Mesothelial cell of epicardium (in vitro differentiated cells): ENCODE measurements at places on chromosomes 16 and 17.

DNA sequence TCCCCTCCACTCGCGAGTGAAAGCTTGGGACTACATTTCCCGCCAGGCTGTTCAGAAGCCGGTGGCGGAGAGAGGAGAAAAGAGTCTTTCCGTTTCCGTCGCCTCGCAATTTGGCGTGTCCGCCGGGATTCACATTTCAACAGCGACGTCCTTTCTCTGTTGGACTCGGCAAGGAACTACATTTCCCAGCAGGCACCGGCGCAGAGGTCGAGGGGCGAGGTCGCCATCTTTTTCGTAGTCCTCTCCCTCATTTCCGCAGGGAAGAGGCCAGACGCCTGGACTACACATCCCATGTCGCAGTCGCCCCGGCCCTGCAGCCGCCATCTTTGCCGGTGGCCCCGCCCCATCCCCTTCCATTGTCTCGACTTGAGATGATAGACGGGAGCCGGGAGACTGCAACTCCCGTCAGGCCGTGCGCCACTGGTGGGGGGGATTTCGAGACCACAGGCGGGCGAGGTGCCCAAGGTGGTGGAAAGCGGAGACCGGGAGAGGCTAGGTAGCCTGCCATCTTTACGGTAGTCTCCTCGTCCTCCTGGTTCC is 882 bp upstream of the FBXL19 start:
- DNase-seq: peak; percentile 100

GRCh38 chr16:8258523-8258922 is 331.8 kb downstream of the TMEM114 start:
- no peak for DNase-seq

- no peak for DNase-seq
Observed at GRCh38 chr17:4980644-4981216, 6.7 kb downstream of the CAMTA2 start.

DNA sequence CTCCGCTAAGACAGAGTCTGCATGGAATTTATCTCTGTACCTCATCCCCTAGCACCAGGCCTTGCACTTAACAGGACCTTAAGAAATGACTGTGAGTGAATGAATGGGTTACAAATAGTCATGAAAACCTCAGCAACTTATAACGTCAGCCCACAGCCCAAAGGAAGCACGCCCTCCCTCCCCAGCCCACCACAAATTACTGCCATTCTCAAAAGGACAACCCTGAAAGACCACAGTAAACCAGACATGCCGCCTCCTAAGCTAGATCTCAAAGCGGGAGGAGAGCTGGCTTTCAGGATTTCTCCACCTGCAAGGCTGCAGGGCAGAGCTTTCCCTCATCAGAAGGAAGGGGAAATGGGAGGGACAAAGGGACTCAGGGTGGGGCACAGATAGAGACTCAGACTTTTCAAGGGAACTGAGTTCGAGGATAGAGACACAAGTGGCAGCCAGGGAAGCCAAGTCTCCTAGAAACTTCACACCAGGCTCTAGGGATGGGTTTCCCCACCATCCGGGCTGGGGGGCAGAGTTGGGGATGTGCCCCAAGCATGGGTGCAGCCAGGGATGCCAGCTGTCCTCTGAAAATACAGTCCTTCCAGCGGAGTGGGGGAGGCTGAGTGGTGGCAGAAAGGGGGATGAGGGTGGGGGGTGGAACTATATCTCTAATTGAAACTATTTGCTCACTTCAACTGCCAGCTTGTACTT is 56.7 kb downstream of the PLXDC1 start:
- no peak for DNase-seq

DNA sequence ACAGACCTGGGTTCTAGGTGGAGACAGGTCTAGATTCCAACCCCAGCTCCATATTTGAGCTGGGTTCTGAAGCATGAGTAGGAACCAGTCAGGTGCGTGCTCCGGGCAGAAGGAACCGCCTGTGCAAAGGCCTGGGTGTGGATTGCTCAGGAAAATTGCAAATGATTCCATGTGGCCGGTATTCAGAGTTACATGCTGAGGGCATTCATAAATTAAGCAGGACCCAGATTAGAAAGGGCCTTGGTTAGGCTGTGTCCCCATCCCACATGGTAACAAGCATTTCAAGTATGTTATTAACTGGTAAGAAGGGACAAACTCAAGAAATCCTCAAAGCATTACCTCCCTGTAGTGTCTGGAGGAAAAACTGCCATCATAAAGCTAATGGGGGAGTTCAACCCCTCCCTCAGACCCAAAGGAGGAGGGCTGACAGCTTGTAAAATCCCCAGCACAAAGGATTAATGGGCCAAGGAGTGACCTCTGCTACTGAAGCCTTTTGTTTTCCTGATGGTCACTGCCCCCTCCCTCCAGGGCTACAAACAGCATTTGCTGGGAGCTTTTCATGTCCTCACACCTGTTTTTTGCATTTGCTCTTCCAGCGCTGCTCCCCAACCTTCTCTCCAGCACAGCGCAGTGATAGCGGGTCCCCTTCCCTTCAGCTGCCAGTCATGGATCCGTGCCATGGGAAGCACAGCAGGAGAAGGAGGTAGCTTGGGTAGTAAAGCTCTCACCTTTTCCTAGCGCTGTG is 218.0 kb downstream of the C16orf95 start:
- peak; percentile 27 for DNase-seq

GRCh38 chr17:39167476-39167875 is 1.5 kb upstream of the ARL5C start:
- DNase-seq: no peak

DNA sequence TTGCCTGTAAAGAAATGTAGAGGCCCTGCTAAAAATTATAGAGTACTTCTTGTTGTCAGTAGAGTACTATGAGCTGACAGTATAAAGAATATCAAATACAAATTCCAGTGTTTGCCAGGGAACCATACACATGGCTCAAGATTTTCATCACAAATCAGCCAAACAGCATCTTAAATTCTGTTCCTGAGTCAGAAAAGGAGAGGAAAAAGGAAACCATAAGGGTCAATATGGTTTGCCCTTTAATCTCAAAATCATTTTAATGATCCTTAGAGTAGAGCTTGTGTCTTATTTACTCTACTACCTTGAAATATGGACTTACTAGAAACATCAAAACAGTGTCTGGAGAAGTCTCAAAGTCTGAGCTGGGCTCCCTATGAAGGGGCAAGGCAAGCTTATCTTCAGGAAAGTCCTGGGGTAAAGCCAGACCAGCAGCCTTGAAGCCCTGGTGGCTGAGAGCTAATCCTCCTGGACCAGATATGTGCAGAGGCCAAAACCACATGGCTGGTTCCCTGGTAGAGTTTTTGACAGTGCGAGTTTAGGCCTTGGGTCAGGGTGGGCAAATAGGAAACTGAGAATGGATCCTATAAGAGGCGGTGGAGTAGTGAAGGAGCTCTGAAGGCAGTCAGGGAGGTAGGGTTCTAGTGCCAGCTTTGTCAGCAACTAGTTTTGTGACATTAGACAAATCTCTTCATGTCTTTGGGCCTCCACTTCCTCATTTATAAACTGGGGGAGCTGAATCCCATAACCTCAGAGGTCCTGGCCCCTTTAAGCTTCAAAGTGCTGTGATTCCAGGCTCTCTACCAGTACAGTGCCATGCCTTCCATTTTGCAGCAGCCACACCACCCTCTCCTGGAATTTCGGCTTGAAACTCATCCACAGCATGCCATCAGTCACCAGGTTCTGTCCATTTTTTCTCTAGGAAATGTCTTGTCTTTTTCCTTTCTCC is 38.9 kb downstream of the MRTFB start:
- DNase-seq: no peak

DNA sequence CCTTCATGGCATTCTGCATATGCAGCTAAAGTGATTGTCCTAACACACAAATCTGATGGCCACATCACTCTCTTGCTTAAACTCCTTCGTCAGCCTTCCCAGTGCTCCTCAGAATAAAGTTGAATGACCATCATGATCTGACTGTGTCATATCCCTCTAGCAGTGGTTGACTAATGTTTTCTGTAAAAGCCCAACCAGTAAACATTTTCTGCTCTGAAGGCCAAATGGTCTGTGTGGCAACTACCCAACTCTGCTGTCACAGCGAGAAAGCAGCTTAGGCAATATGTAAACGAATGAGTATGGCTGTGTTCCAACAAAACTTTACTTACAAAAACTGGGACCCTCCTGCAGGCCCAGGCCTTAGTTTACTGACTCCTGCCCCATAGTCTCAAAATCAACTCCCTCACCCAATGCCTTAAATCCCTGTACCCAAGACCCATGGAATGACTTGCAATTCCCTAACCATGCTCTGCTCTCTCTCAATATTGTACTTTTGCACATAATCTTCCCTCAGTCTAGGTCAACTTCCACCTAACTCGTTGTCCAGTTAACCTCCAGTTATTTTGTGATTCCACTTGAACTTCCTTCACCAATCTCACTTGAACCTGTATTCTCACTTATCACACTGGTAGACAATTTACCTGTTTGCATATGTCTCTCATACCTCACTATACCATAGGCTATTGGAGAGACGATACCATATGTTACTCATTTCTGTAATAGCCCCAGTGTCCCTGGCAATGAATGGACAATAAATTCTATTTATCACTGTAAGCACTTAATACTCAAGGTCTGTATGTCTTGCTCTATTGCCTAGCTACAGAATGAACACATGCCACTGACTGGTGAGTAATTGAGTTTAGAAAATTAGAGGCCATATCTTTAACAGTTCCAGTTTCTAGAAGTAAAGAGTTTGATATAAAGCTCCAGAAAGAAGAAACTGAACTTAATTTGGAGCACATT is 29.1 kb downstream of the TMEM100 start:
- no peak for DNase-seq

GRCh38 chr16:57150682-57151330 is 35.0 kb downstream of the PSME3IP1 start:
- DNase-seq: no peak

DNA sequence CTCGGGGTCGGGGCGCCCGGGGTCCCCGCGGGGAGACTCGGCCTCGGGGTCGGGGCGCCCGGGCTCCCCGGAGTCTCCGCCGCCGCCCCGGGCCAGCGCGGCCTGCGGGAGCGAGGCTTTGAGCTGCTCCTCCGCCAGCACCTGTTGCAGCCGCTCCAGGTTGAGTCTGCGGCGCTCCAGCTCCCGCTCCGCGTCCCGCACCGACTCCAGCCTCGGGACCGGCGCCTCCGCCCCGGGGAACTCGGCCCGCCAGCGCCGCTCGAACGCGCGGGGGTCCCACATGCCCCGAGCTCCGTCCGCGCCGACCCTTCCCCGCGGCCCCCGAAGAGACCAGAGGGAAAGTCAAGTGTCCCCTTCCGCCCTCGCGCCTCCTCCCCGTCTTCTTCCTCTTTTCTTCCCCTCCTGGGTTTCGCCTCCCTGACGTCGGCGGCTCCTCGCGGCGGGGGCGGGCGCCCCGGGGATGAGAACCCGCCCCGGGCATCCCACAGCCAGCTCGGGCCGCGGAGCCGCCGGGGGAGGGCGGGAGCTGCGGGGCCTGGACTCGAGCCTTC is 40.8 kb upstream of the BHLHA9 start:
- DNase-seq: no peak

DNA sequence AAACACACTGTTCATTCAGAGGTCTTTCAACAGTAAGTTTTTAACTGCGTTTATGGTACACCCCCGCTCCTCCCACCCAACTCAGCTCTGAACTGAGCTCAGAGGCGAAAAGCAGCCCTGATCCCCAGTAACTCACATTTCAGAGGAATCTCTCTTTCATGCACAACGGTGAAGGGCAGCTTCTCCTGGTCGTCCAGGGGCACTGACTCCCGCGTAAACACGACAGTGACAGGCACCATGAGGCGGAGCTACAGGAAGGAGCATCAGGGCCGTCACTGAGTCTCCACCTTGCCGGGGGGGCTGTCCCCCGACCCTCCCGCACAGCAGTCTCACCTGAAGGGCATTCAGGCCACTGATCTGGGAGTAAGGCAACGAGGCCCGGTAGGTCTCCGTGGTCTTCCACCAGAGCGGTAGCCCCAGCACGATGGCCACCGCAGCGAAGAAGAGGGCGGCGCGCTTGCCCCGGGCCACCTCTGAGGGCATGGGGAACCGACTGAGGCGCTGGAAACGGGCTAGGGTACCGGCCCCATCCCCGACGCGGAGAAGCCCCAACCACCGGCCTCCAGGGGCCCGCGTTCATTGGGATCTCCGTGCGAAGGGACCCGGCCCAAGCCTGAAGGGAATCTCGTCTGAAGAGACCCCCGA is 486 bp downstream of the PIGS start:
- no peak for DNase-seq

GRCh38 chr16:72126429-72126765 is 32.8 kb downstream of the DHX38 start:
- no peak for DNase-seq

DNA sequence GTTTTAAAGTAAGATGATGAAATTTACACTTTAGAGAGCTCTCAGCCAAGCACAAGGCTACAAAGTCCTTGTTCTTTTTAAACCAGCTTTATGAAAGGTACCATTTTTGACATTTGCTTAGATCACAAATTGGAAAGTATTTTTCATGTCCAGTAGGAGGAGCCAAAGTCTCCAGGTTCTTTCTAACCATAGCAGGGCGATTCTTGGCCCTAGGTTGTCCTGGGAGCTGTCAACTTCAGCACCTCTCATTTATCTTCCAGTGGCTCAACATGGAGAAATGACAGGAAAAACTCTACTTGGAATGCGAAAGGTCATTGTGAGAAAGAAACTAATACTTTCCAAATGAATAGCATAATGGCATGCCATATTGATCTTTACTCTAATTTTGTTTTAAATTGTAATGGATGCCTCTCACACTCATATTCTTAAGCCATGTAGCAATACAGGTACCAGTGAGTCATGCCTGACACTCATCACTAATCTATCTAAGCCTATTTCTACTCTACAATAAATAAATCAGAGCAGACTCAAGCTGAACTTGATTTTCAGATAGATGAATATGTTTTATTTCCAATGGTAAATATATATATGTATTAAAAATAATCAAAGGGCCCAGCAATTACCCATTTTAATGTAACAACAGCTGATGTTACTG is 919.1 kb upstream of the EEF2KMT start:
- DNase-seq: no peak

- DNase-seq: peak; percentile 93
Observed at GRCh38 chr17:44689477-44690217, at the start of gene CCDC43. TSS of gene CCDC43 (minus strand) at chr17:44689776. CDS start at chr17:44689753, 23 bp downstream.

- no peak for DNase-seq
Observed at GRCh38 chr17:42016411-42016831, 818 bp downstream of the DNAJC7 start.

DNA sequence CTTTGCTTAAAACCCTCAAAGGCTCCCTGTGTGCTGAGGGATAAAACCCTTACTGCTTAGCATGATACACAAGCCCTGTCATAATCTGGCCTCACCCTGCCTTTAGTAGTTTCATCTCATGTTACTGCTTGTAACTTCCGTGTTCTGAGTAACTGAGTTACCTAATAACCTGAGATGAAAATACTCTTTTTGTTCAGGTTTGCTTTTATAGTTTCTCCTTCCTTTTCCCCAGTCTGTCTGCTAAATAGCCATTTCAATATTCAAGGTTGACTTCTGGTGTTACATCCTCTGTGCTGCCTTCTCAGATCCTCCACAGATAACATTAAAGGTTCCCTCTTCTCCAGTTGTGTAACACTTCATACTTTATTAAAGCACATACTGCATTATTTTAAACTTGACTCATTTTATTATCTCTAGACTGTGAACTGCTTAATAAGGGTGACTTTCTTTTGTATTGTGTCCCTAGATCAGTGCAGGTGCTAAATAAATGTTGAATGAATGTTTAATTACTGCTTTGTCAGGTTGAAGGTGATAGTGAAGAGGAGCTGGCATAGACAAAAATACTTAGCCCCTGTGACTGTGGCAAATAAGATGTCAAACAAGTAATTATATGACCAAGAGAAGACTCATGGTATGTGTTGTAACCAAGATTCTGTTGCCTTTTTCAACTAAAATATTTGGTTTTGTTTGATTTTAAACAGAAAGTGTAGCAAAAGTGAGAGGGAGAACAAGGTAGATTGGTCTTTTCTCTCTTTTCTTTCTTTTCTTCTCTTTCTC is 47.8 kb downstream of the NFAT5 start:
- no peak for DNase-seq

- DNase-seq: no peak
Observed at GRCh38 chr17:51015145-51015558, 105.5 kb downstream of the SPAG9 start.

GRCh38 chr17:607361-608147 is 107.1 kb downstream of the VPS53 start:
- DNase-seq: no peak
